ENCODE measurements at places on chromosomes 12 and 14.
A peak's percentile ranks its signal among the peaks of the same experiment; 100 is the strongest.

DNA sequence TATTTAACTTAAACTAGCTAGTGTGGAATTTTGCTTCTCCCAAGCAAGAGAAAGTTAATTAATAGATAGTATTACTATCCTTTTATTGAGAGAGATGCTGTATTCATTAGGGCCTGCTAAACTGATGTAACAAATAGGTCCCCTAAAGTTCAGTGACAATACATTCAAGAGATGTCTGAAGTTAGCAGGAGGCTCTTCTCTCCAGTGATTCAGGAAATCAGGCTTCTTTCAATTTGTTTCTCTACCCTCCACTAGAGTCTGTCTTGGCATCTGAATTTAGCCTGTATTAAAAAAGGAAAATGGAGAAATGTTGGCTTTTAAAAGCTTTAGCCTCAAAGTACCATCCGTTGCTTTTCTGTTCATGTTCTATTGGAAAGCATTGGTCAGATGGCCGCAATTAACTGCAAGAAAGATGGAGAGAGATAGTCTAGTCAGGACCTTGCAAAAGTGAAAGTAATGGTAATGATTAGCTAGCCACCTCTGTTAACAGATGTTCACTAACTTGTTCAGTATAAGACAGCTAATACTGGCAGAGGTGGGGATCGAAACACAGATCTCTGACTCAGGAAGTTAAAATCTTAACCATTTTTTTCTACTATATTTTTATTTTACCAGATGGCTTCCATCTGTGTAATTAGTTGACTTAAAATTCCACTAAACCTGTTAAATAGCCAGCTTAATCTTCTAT, 786.8 kb downstream of the TMTC2 start:
- DNase-seq, result peak; percentile 29

- DNase-seq, result no peak
These were observed 15.3 kb downstream of the CCDC62 start for GRCh38 chr12:122789637-122790036.

- no peak for DNase-seq
These were observed 1092.8 kb upstream of the SEL1L start for GRCh38 chr14:82626156-82627066.

GRCh38 chr12:27814851-27815591, 35.0 kb upstream of the MANSC4 start:
- DNase-seq, result peak; percentile 42

- no peak for DNase-seq
These were observed 136.7 kb upstream of the FBXO33 start for GRCh38 chr14:39568809-39569538.

- no peak for DNase-seq
These were observed 110.8 kb downstream of the KCNH5 start for GRCh38 chr14:62934439-62934838.

DNA sequence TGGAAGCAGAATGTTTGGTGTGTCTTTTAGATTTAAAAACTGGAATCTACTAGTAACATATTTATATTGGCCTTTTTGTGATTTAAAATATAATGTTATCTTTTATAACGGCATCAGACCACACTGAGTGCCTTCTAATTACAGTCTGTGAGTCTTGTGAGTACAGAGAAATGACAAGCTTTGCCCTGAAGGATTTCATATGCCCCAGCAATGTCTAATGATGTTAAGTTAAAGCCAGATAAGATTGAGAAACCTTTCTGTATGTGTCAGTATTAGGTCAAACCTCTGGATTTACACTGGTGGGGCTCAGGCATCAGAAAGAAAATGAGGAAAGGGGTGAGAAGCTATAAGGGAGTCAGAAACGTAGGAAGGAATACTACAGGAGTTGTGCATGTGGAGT, 25.2 kb downstream of the PLEKHA5 start:
- peak; percentile 21 for DNase-seq

DNA sequence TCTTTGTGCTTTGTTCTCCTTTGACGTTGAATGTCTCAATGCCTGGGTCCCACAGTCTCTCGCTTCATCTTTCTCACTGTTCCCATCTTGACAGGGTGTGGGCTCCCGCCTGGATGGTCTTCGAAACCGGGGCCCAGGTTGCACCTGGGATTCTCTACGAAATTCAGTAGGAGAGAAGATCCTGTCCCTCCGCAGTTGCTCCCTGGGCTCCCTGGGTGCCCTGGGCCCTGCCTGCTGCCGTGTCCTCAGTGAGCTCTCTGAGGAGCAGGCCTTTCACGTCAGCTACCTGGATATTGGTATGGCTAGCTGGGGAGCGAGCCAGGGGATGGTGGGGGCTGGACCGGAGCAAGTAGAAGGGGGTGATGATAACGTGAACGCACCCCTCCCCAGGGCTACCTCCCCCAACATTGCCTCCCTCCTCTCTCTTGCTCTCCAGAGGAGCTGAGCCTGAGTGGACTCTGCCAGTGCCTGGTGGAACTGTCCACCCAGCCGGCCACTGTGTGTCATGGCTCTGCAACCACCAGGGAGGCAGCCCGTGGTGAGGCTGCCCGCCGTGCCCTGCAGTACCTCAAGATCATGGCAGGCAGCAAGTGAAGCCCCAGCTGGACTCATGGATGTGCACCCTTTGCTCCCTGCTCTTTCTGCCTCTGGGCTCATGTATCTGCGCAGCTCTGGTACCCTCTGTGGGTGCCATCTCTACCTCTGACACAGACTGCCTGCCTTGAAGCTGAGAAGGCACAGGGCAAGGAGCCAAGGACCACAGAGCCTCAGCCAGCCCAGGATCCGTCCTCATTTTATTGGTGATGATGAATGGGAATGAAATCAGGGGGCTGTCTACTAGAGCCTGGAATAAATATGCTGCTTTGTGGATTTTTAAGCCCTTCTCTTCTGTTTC, 1.5 kb downstream of the NPFF start:
- no peak for DNase-seq

- DNase-seq, result no peak
These were observed 71.3 kb downstream of the PDE3A start for GRCh38 chr12:20439626-20440025.

All from AG10803 (cell line).